ENCODE measurements at places on chromosomes 4 and X.

GRCh38 chrX:71870208-71871098 lies 40.2 kb upstream of the NHSL2 start:
- no peak for DNase-seq

DNA sequence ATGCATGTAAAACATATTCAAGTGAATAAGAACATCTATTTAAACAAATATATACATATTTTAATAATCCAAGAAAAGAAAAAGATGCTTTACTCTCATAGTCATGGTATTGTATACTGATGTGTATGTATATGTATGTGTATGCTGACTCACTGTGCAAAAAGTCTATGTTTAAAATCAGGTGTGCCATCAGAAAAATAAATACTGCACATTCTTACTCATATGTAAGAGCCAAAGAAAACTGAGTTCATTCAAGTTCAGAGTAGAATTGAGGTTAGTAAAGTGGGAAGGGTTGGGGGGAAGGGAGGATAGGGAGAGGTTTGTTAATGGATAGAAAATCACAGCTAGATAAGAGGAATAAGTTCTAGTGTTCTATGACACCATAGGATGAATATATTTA lies 403.9 kb upstream of the SMIM31 start:
- no peak for DNase-seq

GRCh38 chr4:39256436-39256835 lies 74.1 kb downstream of the WDR19 start:
- no peak for DNase-seq

DNA sequence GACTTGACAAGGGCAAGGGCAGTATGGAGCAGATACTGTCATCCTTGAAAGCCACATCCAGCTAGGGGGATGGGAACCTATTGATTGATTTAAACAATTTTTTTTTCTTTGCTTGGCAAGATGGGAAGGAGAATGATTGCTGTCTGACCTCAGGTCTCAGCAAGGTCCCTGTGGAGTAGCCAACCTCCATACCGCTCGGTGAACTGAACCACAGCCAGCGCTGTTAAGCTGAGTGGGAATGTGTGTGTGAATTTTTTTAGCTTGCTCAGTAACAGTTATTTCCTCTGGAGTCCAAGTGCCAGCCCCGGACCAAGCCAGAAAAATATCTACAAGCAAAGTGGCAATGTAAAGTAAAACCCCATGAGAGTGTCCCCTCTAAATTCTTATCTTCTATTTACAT lies 25.9 kb downstream of the DCX start:
- no peak for DNase-seq

Measured in AG09319 (cell line).